ENCODE measurements at places on chromosomes 6 and 20.

DNA sequence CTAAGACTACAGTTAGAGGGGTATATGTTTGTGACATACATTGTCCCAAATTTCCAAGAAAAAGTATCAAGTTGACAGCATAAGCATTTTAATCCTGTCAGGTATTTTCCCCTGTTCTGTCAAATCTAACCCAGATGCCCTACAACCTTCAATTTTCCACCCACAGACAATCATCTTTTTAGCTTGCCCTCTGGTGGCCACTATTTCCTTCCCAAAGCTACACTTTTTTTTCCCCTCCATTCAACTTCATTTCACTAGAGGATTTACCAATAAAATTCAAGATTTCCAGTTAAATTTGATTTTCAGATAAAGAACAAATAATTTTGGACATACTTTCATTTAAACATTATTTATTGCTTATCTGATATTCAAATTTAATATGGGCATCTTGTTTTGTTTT is 286.6 kb downstream of the TENT5A start:
- no peak for DNase-seq

DNA sequence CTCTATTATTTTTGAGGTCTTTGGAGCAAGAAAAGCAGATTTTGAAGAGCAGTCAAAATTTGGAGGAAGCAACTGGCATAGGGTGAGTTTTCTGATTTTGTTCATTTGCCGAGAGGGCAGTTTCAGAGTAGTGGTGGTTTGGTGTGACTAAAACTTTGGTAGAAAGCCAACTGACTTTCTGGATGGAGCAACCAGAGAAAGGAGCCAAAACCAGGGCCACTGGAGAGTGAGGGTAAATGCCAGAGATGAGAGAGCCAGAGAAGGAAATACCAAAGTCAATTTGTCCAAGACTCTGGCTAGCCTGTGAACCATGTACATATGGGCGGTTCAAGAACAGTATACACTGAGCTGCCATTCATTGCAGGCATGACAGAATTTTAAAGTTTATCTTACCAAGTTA is 40.5 kb upstream of the ZBTB24 start:
- no peak for DNase-seq

DNA sequence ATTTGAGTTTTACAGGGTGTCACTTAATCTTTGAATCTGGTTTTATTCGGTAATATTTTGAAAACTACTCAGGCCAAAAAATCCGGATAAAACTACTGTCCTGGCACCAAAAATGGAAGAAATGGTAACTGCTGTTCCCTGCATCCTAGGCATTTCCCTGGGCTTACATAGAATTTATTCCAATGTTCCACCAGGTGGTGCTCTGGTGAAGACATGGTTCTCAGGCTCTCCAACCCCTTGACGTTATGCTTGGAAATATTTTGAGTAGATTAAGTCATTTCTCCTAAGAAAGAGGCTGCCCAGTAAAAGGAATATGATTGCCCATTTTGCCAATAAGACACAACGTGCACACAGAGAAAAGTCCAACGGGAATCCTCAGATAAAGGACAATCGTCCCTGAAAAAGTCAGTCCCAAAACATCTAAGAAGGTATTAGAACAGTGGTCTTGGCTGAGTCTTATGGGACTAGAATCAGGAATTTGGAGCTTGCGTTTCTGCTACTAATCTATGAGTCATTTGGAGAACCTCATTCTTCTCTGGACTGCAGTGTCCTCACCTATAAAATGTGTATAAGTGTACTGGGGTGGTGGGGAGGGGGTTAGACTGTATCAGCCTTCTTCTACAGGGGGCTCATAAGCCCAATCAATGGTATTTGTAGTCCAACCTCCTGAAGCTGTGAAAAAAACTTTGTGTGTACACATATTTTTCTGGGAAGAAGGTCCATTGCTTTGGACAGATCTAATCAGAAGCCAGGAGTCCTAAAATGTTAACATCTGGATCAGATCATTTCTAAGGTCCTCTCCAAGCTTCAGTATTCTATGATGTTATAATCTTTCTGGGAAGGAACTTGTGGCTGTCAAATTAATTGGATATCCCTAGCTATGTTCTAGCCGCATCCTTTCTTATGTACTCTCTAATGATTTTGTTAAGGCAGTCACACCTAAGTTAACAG is 131.0 kb upstream of the BMP2 start:
- no peak for DNase-seq

DNA sequence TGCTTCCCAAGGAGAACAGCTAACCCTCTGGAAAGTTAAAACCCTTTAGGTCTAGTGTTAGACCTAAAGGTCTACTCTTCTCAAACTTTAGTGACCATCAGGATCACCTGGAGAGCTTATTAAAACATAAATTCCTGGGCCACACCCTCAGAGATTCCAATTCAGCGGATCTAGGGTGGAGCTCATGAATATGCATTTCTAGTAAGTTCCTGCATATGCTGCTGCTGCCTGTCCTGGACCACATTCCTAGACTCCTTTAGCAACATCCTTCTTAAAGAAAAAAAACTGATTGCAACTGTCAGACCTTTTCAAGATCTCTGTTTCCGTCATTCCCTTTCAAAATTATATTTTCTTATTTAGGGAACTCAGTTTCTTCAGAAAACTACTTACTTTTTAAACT is 31.2 kb downstream of the SNAP25 start:
- no peak for DNase-seq

GRCh38 chr20:40657526-40657925 is 31.5 kb downstream of the MAFB start:
- DNase-seq: no peak

- DNase-seq: no peak
These were observed 60.5 kb downstream of the DOP1A start for GRCh38 chr6:83127976-83128375.

DNA sequence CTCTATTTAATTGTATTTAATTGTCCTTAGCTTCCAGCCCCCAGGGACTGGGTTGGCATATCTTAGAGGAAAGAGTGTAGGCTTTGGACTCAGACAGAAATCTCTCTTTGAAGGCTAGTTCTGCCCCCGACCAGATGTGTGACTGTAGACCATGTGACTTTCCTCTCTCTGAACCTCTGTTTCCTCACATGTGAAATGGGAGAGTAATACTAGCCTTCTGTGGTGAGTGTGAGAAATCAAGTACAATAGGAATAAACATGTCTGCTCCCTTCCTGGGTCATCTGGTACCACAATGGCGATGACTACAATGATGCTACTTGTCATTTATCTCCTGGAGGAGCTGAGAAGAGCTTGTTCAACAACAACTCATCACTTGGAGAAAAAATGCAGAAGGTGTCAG is 179.9 kb downstream of the LRFN2 start:
- DNase-seq: no peak

DNA sequence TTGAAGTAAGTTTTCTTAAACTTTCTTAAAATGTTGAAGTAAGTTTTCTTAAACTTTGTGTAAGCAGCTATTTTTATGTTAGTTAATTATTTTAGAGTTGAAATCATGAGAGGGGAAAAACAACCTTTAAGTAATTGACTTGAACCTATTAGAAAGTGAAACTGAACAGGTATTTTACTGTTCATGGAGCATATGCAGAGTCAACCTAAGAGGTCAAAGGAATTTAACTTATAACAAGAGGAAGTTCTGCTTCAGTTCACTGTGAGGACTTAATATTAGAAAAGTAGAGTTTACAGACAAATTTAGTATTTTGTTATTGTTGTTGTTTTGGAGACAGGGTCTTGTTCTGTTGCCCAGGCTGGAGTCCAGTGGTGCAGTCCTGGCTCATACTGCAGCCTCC is 38.0 kb downstream of the CDYL start:
- DNase-seq: no peak

DNA sequence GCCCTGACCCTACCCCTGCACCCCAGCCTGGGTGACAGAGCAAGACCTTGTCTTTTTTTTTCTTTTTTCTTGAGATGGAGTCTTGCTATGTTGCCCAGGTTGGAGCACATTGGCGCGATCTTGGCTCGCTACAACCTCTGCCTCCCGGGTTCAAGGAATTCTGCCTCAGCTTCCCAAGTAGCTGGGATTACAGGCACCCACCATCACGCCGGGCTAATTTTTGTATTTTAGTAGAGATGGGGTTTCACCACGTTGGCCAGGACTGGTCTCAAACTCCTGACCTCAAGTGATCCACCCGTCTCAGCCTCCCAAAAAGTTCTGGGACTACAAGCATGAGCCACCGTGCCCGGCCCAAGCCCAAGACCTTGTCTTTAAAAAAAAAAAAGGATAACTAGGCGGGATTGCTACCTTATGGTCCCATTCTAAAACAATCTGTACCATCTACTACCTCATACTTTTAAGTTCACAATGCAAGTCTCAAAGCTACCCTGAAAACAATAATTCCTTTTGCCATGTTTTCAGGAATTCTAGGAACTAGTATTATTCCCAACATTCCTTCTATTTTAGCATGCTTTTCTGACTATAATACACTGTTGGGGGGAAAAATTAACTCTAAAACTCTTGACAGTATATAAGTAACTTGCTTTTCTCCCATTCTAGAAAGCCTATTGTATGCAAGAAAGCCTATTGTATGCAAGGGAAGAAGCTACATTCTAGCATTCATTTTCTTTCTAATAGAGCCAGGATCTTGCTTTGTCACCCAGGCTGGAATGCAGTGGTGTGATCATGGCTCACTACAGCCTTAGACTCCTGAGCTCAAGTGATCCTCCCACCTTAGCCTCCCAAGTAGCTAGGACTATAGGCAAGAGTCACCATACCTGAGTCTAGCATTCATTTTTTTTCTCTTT is 6.6 kb downstream of the TUBB start:
- no peak for DNase-seq

DNA sequence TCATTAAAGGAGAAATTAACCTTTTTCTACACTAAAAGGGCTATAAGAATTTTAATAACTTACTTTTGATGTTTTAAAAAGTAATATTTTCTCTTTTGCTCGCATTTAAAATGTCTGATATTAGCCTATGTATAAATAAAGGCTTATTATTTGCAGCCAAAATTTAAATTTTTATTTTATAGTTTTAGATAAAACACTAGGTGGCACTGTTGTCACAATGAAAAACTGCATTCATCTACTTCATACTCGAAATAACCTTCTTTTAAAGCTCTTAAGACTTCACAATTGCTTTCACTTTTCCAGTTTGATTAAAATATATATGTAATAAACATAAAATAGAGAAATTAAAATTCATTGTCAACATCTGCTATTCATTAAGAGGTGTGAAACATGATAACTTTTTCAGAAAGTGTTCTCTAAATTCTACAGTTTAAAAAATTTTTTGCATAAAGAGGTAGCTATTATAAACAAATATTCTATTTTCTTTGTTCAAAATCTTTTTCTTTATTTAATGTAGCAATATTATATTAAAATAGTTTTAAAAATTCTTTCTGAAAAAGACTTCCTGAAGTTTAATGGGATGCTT is 78.8 kb upstream of the DEFB112 start:
- DNase-seq: no peak

DNA sequence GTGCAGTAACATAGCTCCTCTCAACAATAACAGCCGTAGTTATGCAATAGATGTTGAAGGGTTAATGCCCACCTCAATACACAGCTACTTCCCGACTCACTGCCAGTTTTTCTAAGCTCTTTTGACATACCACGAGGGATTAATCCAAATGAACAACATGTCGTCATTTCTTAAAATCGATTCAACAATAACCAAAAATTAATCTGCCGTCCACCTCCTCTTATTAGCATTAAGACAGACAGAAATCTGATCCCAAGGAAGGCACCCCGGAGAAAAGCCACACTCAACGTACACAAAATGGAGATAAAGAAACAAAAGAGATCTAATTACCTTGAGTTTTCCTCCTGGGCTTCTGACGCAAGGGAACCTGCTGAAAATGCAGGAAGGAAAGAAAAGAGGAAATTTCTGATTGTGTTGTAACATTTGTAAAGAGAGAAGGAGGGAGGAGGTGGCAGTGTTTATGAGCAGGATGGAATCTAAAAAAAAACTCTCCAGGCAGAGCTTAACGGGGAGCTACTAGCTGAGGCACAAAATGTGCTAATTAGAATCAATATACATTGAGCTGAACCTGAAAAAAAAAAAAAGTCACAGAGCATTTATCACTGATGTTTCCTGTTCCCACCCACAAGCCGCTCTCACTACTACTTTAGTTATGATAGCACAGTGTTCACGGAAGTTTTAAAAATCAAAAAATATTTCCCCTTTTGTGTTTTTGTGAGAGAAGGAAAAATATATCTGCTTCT is 109.3 kb downstream of the IPCEF1 start:
- DNase-seq: no peak

GRCh38 chr6:34370361-34370760 is 22.1 kb downstream of the NUDT3 start:
- DNase-seq: no peak
